ENCODE measurements at places on chromosomes 2 and 18.

- no peak for DNase-seq
Measured at GRCh38 chr18:2961821-2962220, 51.1 kb downstream of the LPIN2 start.

- DNase-seq: no peak
Measured at GRCh38 chr2:68357605-68358337, 7.3 kb upstream of the PLEK start.

- peak; percentile 39 for DNase-seq
Measured at GRCh38 chr18:48975817-48976649, 25.3 kb upstream of the SMAD7 start.

- no peak for DNase-seq
Measured at GRCh38 chr18:34844732-34845459, 134.8 kb downstream of the DTNA start.

DNA sequence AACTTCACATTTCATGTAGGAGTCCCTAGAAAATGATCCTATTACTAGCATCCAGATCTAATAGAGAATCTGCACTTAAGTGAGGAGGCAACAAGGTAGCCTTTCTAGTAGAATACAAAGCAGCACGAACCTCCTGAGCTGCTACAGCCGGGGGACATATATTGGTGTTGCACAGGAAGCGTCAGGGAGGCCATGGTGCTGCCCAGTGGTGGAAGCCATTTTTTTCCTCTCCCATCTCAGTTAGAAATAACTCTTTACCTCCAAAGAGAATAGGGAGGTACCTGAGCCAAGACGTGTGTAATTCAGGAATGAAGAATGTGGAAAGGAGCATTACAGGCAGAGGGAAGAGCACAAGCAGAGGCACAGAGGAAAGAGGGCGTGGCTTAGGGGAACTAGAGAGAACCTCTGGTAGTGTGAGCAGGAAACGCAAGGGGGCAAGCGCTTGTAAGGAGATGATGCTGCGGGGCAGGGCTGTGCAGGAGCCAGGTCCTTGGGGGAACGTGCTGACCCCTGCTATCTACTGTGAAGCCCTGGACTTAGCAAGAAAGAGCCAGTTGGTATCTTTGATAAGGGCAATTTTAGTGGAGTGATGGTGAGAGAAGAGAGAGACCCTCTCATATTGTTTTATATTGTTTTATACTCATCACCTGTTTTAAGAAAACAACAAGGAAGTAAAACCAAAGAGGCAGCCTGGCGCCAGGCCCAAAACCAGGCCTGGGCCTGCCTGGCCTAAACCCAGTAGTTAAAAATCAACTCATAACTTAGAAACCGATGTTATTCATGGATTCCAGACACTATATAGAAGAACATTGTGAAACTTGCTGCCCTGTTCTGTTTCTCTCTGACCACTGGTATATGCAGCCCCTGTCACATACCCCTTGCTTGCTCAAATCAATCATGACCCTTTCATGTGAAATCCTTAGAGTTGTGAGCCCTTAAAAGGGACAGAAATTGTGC, 50.0 kb upstream of the TTC39C start:
- peak; percentile 26 for DNase-seq

DNA sequence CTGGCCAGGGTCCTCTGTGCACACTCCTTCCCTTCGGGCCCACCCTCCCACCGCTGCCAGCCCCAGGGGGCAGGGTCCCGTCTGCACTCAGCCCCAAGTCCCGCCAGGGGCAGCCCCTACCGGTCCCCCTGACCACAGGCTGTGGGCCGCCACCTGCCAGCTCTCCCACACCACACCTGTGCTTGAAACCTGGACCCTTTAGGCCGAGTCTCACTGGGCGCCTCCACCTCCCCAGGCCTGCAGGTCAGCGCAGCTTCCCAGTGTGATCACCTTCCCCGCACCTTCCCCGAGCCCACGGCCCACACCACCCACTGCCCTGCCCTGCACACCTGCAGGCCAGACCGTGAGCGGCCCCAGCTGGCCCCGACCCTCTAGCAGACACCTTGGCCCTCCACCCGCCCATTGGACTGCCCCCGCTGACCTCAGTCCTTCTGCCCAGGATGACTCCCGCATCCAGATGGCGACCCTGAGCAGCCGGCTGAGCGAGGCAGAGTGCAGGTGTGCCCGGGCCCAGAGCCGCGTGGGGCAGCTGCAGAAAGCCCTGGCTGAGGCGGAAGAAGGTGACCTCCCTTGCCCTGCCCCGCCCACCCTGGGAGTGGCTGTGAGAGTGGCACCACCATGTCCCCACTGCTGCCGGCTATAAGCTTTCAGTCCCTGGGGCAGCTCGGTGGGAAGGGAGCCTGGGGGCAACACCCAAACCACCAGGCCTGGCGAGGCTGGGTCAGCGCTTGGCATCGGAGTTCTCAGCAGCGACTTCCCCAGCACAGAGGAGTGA, 31.3 kb upstream of the SNED1 start:
- no peak for DNase-seq

DNA sequence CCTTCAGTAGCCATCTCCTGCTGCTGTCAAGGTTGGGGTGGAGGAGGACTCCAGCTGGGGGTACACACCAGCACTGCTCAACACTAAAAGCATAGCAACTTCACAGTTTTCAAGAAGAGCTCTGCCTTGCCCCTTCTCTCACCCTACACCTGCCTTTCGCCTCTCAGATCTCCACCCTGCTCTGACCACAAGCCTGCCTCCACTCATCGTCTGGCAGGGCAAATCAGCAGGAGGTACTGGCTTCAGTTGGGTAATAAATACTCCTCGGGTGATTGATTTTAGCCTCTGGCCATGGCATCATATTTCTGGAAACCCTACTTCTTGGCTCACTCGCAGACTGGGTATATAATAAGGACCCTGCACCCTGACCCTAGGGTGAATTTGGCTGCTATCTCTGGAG, 3.1 kb upstream of the PRKAG3 start:
- no peak for DNase-seq

DNA sequence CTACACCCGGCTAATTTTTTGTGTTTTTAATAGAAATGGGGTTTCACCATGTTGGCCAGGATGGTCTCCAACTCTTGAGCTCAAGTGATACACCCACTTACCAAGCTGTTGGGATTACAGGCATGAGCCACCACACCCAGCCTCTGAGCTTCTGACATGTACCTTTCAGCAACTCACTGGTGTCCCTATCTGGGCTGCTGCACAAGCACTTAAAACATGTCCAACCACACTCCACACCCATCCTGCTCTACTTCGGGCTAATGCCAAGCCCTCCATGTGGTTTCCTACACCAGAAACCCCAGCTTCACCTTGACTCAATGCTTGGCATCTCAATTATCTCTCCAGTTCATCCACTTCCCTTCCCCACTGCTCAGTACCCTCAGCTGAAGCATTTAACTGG, 22.4 kb upstream of the ARMC9 start:
- no peak for DNase-seq

DNA sequence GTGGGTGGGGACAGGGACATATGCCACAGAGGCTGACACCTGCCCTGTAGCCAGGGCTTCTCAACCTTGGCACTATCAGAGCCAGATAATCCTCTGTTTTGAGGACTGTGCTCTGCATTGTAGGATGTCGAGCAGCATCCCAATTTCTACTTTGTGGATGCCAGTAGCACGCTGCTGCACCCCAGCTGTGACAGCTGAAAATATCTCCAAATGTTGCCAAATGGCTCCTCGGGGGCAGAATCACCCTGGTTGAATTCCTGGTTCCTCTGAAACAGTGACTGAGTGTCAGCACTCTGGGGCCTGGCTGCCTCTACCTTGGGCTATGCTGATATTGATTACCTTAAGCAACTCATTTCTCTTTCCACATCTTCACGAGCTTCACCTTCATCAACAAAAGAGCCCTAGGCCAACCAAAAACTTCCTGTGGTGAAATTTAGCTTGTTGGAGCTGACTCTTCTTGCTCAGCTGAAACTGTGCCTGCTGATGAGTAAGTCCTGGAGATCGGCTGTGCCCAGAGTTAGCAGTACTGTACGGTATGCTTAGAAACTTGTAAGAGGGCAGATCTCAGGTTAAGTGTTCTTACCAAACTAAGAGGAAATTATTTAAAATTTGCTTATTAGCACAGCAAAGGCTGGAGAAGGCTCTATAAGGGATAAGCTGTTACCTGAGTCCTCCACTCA, 138.1 kb downstream of the SEPTIN10 start:
- DNase-seq: no peak

- no peak for DNase-seq
Measured at GRCh38 chr2:197134206-197134605, 176.4 kb downstream of the ANKRD44 start.

DNA sequence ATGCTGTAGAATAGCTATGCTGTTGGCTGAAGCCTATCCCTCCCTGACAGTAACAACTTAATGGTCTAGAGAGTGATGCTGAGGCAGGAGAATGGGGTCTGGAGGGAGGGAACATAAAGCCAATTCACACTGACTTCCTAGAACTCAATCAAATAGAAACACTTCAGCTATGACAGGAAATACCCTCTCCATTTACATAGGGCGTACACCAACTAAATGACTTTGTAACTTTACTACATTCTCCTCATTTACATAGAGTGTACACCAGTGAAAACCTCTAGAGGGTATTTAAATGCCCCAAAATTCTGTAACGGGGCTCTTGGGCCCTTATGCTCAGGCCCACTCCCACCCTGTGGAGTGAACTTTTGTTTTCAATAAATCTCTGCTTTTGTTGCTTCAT, 41.5 kb downstream of the YPEL5 start:
- DNase-seq: no peak

GRCh38 chr2:236452238-236452637, 117.4 kb upstream of the ACKR3 start:
- no peak for DNase-seq

DNA sequence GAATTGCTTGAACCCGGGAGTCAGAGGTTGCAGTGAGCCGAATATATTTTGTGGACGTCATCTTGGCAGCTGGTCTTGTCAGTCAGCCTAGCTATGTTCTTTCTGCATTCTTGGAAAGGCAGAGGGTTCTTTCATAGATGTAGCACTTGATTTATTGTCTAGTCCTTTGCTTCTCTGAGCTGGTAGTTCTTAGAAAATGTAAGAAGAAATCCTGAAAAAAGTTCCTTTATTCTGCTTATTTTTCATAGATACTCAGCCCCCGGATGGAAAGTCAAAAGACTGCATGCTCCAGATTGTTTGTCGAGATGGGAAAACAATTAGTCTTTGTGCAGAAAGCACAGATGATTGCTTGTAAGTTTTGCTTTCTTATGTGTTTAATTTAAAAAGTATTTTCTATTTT, 21.3 kb downstream of the PLEKHB2 start:
- no peak for DNase-seq

GRCh38 chr2:107502539-107502938, 324.2 kb upstream of the RGPD4 start:
- no peak for DNase-seq

GRCh38 chr2:40418614-40419363, 33.1 kb downstream of the SLC8A1 start:
- no peak for DNase-seq

DNA sequence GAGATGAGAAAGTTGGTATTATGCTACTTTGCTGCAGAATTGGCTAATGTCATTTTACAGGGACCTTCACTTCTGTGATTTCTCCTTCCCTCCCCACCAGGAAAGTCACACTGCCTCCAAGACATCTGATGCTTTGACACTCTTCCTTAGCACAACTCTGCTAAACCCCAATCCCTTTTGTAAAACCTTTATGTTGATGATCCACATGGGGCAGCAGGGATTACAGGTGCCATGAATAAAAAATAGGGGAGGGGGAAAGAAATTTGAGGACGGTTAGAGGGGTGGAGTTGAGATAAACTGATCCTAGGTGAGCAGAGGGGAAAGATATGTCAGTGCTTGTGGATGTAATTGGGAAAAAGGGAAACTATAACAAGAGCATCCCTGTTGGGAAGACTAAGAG, 26.4 kb downstream of the CCNT2 start:
- DNase-seq: no peak

- DNase-seq: no peak
Measured at GRCh38 chr2:201059961-201060755, 11.3 kb downstream of the HYCC2 start.

DNA sequence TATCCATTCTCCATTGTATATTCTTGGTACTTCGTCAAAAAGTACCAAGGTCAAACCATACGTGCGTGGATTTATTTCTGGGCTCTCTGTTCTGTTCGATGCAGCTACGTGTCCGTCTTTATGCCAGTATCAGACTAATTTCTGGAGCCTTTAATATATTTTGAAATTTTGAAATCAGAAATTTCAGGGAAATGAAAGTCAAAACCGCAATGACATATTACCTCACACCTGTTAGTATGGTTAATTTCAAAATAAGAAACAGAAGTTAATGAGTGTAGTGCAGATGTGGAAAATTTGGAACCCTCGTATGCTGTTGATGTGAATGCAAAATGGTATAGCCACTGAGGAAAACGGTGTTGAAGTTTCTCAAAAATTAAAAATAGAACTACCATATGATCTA, 156.1 kb upstream of the TRIB2 start:
- no peak for DNase-seq

GRCh38 chr2:240149943-240150784, 9.7 kb upstream of the OTOS start:
- no peak for DNase-seq

DNA sequence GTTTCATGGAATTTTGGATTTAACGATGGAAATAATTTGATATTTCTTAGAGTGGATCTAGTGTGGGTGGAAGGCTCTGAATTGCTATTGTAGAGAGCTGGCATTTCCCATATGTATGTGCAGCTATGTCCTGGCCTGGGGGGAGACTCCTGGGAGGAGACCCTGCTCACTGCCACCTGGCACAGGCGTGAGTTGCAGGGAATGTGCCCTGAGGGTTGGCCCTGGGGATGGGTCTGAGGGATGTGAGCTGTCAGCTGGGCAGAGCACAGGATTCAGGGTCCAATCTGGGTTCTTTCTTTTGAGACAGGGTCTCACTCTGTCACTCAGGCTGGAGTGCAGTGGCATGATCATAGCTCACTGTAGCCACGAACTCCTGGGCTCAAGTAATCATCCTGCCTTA, 120.2 kb downstream of the CLIP4 start:
- no peak for DNase-seq

DNA sequence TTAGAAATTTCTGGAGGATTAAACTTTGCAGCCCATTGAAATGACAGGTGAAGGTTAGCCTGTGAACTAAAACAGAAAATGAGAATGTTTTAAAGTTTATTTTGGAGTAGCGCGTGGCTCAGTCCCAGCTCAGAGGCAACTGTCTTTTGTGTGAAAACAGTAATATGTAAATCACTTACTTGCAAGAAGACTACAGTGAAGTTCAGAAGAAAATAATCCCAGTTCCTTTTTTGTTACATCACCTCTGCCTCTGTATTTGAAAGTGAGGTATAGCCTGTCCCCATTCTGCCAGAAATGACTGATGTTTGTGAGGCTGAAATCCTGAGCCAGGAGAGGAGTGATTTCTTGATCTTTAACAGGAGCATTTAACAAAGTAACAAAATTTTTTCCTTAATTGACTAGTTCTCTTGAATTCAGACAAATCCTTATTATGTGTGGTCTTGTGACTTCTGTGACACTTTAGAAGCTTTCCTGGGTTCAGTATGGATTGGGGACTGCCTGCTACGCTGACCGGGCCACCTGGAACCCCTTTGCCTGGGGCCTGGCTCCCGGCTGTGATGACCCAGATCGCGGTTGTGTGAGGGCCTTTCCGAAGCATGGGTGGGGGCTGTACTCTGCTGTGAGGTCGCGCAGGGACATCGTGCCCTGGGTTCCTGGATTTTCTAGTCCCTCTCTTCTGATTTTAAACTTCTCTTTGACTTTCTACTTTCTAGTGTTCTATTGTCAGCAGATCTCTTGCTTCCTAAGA, 24.3 kb downstream of the TRAPPC12 start:
- no peak for DNase-seq

GRCh38 chr18:46591783-46592391, 65.1 kb downstream of the LOXHD1 start:
- DNase-seq: no peak
